ENCODE measurements at places on chromosomes 4 and X.

- DNase-seq, result peak; percentile 47
Measured at GRCh38 chr4:6641164-6641970, 882 bp downstream of the MRFAP1 start.

GRCh38 chr4:182277377-182277776, 34.2 kb downstream of the TENM3 start:
- no peak for DNase-seq

GRCh38 chr4:138816875-138817274, 198.7 kb upstream of the NOCT start:
- no peak for DNase-seq

DNA sequence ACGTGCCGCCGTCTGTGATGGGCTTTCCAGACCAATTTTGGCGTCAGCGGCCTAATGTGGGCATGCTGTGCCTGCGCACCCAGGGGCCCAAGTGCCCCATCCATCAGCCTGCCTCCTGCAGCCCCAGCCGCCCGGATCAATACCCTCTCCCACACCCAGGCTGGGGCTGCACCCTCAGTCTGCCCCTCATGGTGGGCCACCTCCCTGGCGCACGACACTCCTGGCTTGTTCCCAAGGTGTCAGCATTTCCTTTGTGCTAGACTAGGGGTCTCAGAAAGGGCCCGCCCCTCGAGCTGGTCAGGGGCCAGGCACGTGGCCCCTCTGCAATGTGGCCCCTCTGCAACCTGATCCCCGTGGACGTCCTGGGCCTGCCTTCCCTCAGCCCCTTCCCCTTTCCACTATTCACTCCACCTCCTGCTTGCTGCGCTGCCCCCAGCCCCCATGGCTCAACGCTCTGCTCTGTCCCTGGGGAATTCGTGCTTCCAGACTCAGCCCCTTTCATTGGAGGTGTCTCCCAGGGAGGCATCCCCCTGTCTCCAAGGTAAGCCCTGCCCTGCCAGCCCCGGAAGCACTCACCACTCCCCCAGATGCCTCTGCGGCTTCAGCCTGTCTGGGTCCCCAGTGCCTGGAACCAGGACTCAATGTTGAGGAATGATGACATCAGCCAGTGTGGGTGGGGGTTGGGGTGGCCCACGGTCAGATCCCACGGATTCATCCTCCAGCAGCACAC, 130.8 kb downstream of the HMX1 start:
- DNase-seq, result no peak

DNA sequence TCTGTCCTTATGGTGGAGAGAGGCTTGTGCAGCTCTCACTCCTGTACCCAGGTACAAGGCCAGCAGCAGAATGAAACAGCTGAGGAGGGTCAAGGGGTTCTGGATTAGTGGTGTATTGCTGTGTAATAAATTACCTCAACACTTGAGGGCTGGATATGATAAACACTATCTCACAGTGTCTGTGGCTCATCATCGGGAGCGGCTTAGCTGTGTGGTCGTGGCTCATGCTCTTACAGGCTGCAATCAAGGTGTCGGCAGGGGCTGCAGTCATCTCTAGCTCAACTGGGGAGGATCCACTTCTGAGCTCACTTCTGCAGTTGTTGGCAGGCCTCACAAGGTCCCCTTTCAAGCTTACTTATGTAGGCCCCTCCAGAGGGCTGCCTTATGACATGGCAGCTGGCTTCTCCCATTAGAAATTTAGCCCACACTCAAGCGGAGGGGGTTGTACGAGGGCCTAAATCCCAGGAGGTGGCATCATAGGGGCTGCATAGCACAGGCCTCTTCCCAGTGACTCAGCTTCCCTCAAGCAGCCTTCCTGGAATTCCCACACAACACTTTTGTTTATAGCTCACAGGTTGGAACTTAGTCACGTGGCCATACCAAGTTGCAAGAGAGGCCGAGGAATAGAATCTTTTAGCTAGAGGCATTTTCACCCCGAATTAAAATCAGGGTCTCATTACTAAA, 148.2 kb upstream of the RPS6KA3 start:
- no peak for DNase-seq

DNA sequence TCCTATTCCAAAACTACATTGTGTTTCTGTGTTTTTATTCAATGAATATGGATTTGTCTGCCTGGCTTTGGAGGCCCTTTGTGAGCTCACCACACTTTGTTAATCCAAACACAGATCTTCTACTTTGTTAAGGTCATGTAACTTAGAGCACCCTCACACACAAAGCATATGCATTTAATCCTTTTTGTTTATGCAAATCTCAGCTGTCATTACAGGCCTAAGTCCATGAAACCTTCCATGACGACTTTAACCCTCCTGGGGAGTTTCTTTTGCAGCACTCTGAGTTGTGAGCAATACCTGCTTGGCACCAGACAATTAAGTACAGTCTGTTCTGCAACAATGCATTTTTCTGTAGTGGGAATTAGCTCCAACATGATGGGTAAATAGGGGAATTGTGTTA, 14.9 kb downstream of the CCSER1 start:
- no peak for DNase-seq

DNA sequence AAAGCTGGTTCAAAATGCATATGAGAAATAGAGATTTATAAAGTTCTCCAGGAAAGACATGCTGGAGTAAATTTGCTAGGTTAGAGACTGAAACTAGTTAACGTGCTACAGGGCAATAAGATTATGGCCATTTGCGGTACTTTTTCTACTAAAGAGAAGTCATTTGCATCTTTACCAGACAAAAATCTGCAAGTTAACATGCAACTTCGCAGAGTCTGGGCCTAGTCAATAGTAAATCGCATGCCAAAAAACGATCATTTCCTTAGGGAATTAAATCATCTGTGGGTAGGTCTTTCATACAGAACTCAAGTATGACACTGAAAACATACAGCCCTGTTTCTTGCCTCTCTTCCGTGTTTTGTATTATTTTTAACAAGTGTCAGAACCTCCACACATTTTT, 32.8 kb upstream of the REST start:
- no peak for DNase-seq

DNA sequence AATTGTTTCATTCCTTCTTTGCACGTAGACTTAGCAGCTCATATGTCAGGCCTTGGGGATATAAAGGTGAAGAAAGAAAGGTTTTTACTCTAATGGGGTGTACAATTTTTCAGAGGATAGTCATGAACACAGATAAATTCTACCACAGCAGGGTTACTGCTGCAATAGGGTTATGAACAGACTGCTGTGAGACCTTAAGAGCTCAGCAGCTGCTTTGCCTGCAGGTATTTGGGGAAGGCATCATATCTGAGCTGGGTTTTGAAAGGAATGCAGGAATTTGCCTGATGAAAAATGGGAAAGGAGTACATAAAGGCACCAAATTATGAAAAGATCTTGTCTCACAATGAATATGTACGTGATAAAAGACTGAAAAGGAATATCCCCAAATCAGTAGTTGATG, 128.9 kb downstream of the CEP135 start:
- DNase-seq, result no peak

DNA sequence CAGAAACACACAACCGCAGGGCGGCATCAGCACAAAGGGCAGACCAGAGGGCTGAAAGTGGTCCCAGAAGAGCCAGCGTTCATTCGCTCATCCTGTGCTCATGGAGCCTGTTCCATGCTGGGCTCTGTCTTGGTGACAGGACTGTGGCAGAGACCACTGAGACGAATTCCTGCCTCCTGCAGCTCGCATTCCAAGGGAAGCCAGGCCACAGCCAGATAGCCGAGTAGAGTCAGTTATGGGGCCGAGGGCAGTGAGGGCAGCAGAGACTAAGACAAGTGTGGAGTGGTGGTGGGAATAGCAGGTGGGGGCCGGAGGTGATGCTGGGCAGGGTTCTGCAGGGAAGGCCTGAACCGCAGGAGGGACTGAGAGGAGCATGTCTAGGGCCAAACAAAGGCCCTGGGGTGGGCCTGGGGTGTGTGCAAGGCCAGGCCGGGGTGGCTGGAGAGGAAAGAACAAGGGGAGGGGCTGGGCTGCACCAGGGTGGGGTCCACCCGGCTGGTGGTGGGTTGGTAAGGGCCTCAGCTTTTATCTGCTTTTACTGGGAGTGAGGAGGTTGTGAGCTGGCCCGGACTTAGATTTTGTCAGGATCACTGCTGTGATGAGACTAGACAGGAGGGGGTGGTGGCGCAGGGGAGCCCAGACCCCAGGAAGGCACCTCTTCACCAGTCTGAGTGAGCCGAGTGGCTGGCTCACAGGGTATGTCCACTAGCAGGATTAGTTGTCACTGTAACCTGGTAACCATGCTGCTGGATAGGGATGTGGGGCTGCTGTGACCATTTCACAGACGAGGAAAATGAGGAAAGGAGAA, 6.3 kb downstream of the PSAPL1 start:
- DNase-seq, result no peak
